Stimulated activated CD8-positive, alpha-beta memory T cell treated with anti-CD3 and anti-CD28 coated beads, Interleukin-4, amount 100 ng/mL, for 1 hour (primary cell): ENCODE measurements at places on chromosomes 4 and X.

- no peak for DNase-seq
Measured at GRCh38 chr4:70725633-70726032, 3.9 kb downstream of the RUFY3 start.

DNA sequence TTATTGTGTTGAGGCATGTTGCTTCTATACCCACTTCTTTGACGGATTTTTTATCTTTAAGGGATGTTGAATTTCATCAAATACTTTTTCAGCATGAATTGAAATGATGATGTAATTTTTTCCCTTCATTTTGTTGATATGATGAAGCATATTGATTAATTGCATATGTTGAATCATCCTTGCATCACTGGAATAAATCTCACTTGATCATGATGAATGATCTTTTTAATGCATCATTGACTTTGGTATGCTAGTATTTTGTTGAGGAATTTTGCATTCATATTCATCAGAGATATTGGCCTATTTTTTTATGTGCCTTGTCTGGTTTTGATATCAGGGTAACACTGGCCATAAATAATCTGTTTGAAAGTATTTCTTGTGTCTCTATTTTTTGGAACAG, 754.7 kb downstream of the KCTD8 start:
- no peak for DNase-seq

DNA sequence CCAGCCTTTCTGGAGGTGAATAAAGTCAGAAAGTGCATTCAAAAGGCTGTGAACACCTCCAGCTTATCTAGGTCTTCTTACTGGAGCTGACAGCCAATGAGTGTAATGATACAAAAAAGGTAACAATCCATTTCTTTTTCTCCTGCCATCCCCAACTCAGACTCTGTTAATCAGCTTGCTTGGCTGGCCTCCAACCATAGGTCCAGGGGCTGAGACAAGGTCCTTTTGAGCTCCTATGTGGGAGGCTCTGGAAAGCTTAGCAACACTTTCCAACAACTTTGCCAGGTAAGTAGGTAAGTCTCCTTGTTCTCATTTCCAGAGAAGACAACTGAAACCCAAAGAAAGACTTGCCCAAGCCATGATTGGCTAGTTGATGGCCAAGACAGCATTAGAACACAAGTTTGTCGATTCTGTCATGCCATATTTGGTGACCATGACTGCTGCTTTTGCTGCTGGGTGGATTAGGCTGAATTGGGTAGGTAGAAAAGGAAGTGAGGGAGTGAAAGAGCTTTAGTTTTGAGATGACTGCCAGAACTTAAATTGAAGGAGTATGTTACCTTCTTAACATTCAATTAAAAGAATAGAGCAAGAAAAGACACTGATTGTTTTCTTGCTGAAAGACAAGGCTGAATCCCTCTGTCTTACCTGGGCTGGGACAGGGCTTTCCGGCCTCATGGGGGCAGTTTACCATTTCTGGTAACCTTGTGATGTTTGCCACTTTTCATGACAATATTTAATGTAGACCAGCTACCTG, 22.8 kb downstream of the VSIG4 start:
- no peak for DNase-seq

DNA sequence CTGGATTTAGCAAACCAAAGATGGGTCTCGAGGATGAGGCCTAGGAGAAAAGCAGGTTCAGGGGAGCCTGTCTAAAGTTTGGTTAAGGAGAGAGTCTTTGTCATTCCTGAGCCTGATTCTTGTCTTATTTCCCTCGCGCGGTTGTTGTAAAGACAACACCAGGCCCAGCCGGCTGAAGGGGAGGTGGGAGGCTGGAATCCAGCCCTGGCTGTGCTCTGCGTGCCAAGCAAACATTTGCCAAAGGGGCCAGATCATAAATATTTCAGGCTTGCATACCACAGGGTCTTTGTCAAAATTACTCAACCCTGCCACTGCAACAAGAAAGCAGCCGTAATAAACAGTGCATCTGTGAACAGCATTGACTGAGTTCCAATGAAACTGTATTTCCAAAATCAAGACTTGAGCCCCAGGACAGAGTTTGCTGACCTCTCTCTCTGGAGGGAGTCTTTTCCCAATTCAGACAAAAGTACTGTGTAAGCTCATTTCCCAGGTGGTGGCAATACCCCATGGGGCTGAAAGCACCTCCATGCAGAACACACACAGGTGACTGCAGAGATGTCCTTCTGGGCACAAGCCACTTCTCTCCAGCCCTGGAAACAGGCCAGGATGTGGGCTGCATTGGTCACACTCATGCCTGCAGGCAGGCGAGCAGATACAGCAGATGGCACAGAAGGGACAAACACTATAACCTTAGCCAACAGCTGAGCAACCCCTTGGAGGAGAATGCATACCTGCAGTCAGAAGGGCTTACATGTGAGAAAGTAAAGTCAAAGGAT, 320.3 kb downstream of the STK32B start:
- DNase-seq, result no peak

DNA sequence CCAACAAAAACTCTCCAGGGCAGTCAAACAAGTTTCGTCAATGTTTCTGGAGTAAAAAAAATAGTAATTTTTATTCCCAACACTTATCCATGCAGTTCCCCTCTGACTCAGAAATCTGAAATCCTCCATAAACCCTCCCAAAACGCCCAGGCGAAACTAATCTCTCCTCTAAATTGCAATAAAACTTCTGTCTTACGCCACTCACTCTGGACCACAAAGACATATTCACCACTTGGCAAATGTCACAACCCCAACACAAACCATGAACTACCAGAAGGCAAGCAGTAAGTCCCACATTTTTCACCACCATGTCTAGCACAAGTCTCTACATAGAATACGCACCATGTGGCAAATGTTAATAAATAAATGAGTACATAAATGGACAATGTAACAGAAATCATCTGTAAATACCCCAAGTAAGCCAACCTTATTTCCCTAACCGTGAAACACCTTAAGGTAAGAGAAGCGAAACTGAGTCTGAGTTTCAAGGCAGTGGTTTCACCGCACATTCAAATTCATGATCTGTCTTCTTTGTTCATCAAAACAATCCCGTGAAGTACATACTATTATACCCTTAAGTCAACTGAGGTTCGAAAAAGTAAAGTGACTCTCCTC, 1.6 kb downstream of the PAPSS1 start:
- no peak for DNase-seq

GRCh38 chr4:142121448-142122350, 485.3 kb downstream of the IL15 start:
- no peak for DNase-seq

GRCh38 chrX:115173181-115173580, 16.0 kb upstream of the RBMXL3 start:
- no peak for DNase-seq

DNA sequence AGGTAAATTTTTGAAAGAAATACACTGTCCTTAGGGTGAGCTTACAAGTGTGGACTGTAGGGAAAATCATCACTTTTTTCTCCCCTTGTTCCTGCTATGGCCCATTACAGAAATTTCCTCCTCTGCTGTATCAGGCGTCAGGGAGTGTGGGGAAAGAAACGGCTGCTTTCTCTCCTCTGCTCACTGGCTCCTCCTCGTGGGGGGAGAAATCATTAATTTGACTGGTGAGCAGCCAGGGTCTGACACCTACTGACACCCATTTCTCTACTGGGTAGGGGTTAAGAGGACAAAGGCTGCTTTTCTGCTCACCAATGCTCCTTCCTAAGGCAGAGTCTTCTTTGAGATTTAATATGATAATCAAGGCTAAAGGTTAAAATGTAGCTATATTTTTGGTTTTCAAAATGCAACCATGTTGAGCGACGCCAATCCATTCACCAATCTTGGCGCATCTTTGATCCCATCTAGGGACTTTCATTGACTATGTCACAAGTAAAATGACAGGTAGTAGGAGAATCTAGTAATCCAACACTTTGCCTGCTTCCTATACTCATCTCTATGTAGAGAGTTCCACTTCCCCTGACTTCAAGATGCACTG, 25.1 kb downstream of the SETD7 start:
- peak; percentile 7 for DNase-seq

DNA sequence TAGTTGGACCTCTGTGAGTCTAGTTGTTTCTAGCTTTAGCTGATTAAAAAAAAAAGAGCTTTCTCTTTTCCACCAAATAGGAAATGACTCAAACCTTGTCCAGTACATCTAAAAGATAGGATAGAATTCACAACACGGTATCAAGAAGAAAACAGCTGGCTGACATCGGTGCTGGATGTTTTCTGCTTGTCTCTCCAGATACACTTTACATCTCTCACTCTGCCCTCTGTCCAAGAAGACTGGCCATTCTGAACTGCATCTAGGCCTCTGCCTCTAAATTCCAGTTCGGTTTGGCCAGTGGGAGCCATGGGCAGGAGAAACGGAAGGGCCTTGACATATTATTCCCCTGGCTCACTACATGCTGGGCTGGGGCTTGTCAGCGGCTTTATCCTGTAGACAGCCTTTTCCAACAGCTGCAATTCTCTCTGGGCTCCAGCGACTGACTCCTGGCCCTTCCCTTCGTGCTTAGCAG, 57.3 kb upstream of the SHISA3 start:
- no peak for DNase-seq

DNA sequence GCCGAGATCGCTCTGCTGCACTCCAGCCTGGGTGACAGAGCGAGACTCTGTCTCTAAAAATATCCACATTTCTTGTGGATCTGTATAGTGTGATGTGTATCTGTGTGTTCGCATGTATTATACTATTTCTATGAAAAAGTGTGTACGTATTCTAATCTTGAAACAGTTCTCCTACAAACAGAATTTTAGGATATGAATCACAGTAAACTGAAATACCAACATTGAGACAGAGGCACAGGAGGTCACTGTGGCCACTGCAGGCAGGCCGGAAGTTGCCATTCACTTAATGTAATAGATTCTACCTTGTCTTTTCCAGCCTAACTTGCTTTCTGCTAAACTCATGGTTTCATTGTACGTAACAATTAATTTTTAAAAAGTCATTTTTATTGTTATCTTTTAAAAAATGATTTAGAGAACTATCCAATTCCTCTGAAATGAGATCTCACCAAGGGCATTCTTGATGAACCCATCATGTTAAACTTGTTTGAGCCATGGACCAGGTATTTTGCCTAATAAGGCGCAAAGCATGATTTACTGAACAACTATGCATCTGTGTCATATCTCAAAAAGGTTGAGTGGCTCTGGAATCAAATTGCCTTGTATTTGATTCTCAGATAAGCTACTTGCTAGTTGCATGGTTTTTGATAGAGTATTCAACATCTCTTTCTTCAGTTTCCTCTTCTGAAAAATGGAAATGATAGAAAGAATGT, 154.9 kb upstream of the GYPA start:
- no peak for DNase-seq

DNA sequence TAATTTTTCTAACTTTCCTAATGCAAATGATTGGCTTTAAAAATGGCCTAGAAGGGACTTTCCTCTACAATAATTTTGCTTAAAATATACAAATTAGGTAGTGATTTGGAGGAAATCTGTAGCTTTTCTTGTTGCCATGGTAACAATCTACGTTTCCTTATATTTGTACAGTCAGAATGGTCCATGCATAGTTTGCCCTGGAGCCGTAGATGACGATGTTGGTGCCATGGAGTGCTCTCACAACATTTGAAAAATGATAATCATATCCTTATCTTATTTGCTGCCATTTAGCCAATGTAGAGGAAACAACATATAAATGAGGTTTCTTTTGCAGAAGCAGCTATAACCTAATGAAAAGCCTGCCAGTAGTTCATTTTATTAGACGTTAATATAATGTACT, 89.0 kb upstream of the NMU start:
- no peak for DNase-seq

- no peak for DNase-seq
Measured at GRCh38 chr4:126697748-126698147, 935.0 kb upstream of the INTU start.

GRCh38 chr4:127217586-127218229, 415.0 kb upstream of the INTU start:
- DNase-seq, result no peak

GRCh38 chr4:76723373-76723772, 174.6 kb downstream of the SOWAHB start:
- no peak for DNase-seq

DNA sequence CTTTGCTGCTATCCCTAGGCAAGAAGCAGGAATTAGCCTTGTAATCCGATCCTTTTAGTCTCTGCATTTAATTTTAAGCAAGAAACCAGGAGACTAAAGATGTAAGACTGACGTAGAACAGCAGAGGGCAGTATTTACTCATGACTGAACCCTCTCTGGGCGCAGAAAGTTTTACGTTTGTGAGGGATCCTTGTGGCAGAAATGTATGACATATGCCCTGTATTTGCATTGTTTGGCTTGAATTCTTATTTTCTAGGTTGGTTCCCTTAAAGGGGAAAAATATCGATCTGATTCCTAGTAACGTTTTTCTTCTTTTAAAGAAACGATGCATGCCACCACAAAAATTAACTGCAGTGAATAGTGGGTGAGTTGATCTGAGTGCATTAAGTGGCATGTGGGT, 1.3 kb upstream of the FAT4 start:
- DNase-seq, result no peak

- DNase-seq, result no peak
Measured at GRCh38 chr4:69115851-69116213, 19.6 kb downstream of the UGT2B7 start.

- DNase-seq, result no peak
Measured at GRCh38 chrX:67563469-67564448, 19.9 kb downstream of the AR start.

DNA sequence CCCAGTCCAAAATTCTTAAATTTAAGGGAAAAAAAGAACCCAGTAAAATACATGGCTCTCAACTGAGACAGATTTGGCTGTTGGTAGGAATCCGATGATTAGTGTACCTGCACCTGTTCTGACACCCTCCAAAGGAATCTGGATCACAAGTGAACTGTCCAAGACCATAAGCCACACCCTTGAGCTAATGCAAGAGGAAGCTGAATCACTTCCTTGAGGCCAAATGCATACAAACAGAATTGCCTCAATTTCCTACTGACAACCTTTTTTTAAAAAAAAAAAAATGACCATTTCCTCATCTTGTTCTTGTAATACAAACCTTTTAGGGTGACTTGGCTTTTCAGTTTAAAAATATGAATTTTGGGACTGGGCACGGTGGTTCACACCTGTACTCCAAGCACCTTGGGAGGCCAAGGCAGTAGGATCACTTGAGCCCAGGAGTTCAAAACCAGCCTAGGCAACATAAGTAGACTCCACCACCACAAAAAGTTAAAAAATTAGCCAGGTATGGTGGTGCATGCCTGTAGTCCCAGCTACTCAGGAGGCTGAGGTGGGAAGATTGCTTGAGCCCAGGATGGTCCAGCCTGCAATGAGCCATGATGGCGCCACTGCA, 10.7 kb upstream of the FBXL5 start:
- DNase-seq, result no peak
